Nasal cavity respiratory epithelium epithelial cell of viscerocranial mucosa (primary cell): ENCODE measurements at places on chromosomes 11 and 22. TPM values are rescaled to one million over a fixed set of nuclear protein-coding genes. Genes with fewer than 3 reads are reported as not detected.

The CD3G gene
- total RNA-seq: not detected in 2 replicates

The GGT1 gene
- total RNA-seq: 7.3 and 7.9 TPM in 2 replicates

The SLC6A5 gene
- not detected in 2 replicates for total RNA-seq

The SLC22A8 gene
- total RNA-seq: not detected in 2 replicates

The OR4D5 gene
- not detected in 2 replicates for total RNA-seq

The SUSD2 gene
- total RNA-seq: under 0.01 and 0.36 TPM in 2 replicates

The SEPTIN3 gene
- 0.21 TPM in 1 of 2 replicates, not detected in the other for total RNA-seq

The HBG2 gene
- not detected in 2 replicates for total RNA-seq

The NXPE1 gene
- not detected in 2 replicates for total RNA-seq

The CADM1 gene
- total RNA-seq: 5.1 and 18.6 TPM in 2 replicates

The IL10RA gene
- total RNA-seq: under 0.01 TPM in 2 replicates

The POU2AF3 gene
- 0.36 TPM in 1 of 2 replicates, not detected in the other for total RNA-seq

The DAGLA gene
- total RNA-seq: under 0.01 and 2.2 TPM in 2 replicates

The FGF3 gene
- not detected in 2 replicates for total RNA-seq

The PAX6 gene
- total RNA-seq: 2.1 and 10.5 TPM in 2 replicates

The GAS2 gene
- total RNA-seq: 1.0 and 1.4 TPM in 2 replicates

The CCDC15 gene
- total RNA-seq: 1.00 and 3.1 TPM in 2 replicates

The GRAP2 gene
- total RNA-seq: not detected in 2 replicates

The PDGFD gene
- under 0.01 and 0.71 TPM in 2 replicates for total RNA-seq

The OR52B6 gene
- total RNA-seq: not detected in 2 replicates

The LDHAL6A gene
- total RNA-seq: not detected in 2 replicates

The OR52E8 gene
- not detected in 2 replicates for total RNA-seq

The TMEM191B gene
- 0.28 and 0.68 TPM in 2 replicates for total RNA-seq

The SMARCB1 gene
- total RNA-seq: 30.4 and 39.5 TPM in 2 replicates

The BCO2 gene
- 0.68 and 1.6 TPM in 2 replicates for total RNA-seq

The PRG3 gene
- not detected in 2 replicates for total RNA-seq

The CDKN1C gene
- total RNA-seq: 3.4 and 10.3 TPM in 2 replicates

The PHLDB1 gene
- total RNA-seq: 12.3 and 38.2 TPM in 2 replicates

The APOL1 gene
- total RNA-seq: 1.0 and 94.6 TPM in 2 replicates

The FREY1 gene
- 0.68 and 1.4 TPM in 2 replicates for total RNA-seq

The MAP6 gene
- under 0.01 and 0.50 TPM in 2 replicates for total RNA-seq

The SCO2 gene
- 2.1 and 3.8 TPM in 2 replicates for total RNA-seq

The JRKL gene
- 10.6 and 16.9 TPM in 2 replicates for total RNA-seq

The CARD10 gene
- total RNA-seq: 15.7 and 20.4 TPM in 2 replicates

The ART5 gene
- total RNA-seq: not detected in 2 replicates

The GPHA2 gene
- not detected in 2 replicates for total RNA-seq

The GRK3 gene
- 7.9 and 9.9 TPM in 2 replicates for total RNA-seq

The KRTAP5-1 gene
- not detected in 2 replicates for total RNA-seq

The FAM181B gene
- 1.4 and 1.7 TPM in 2 replicates for total RNA-seq

The CNGA4 gene
- total RNA-seq: 0.07 TPM in 1 of 2 replicates, not detected in the other

The BARX2 gene
- 2.7 and 4.1 TPM in 2 replicates for total RNA-seq

The HBB gene
- total RNA-seq: not detected in 2 replicates

The HORMAD2 gene
- total RNA-seq: not detected in 2 replicates

The TRIM66 gene
- total RNA-seq: 7.9 and 9.0 TPM in 2 replicates

The SMPD1 gene
- 2.7 and 4.9 TPM in 2 replicates for total RNA-seq

The DNAJB7 gene
- not detected in 2 replicates for total RNA-seq

The TENM4 gene
- total RNA-seq: 11.6 and 149 TPM in 2 replicates

The PRAME gene
- not detected in 2 replicates for total RNA-seq

The NXPE4 gene
- total RNA-seq: not detected in 2 replicates
